Activated T-cell treated with anti-CD3 and anti-CD28 coated beads for 48 hours (primary cell): ENCODE measurements at places on chromosomes 11 and 22.
A peak's percentile ranks its signal among the peaks of the same experiment; 100 is the strongest.

- DNase-seq: no peak
These were observed 10.0 kb downstream of the STX3 start for GRCh38 chr11:59765068-59765735.

DNA sequence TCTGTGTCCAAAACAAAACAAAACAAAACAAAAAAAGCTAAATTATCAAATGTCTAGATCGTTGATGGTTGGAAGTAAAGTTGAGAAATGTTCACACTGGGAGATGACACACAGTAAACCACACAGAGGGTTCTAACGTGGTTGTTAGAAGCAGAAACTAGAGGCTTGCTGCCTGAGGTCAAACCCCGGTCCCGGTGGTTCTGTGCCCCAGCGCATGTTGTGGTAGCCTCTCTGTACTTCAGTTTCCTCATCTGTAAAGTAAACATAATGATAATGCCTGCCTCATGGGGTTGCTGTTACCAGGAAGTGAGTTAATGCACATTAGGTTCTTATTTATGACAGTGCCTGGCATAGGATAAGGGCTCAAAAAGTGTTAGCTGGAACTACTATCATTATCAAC lies 33.4 kb downstream of the PPARA start:
- DNase-seq: no peak

GRCh38 chr22:42169055-42169469 lies 38.5 kb upstream of the CYP2D6 start:
- DNase-seq: peak; percentile 48

GRCh38 chr22:23193882-23194281 lies 13.6 kb downstream of the BCR start:
- no peak for DNase-seq

DNA sequence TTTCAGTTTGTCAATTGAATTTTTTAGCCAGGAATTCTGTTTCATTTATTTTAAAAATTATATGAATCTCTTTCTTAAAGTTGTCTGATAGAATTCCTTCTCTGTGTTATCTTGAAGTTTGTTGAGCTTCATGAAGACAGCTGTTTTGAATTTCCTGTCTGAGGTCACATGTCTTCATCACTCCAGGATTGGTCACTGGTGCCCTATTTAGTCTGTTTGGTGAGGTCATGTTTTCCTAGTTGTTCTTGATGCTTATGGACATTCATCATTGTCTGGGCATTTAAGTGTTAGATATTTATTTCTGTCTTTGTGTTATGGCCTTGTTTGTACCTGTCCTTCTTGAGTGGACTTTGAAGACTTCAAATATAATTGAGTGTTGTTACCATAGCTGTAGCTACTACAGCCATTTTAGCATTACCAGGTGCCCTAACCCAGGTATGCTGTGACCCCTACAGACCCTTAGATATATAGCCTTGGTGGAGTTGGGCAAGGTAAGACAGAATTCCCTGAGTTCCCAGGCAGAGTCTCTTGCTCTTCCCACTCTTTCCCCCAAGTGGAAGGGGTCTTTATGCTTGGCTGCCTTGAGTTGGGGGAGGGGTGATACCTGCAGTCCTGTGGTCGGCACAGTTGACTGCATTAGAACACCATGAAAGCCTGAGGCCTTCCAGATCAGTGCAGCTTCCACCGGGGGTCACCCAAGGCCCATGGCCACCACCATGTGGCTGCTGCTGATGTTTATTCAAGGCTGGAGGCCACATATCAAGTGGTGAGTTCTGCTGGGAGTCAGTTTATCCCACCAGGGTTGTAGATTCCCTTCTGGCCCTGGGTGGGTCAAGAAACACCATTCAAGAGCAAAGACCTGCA lies 229.6 kb downstream of the DYNC2H1 start:
- DNase-seq: no peak

GRCh38 chr11:46490666-46491065 lies 99.1 kb upstream of the CHRM4 start:
- no peak for DNase-seq

DNA sequence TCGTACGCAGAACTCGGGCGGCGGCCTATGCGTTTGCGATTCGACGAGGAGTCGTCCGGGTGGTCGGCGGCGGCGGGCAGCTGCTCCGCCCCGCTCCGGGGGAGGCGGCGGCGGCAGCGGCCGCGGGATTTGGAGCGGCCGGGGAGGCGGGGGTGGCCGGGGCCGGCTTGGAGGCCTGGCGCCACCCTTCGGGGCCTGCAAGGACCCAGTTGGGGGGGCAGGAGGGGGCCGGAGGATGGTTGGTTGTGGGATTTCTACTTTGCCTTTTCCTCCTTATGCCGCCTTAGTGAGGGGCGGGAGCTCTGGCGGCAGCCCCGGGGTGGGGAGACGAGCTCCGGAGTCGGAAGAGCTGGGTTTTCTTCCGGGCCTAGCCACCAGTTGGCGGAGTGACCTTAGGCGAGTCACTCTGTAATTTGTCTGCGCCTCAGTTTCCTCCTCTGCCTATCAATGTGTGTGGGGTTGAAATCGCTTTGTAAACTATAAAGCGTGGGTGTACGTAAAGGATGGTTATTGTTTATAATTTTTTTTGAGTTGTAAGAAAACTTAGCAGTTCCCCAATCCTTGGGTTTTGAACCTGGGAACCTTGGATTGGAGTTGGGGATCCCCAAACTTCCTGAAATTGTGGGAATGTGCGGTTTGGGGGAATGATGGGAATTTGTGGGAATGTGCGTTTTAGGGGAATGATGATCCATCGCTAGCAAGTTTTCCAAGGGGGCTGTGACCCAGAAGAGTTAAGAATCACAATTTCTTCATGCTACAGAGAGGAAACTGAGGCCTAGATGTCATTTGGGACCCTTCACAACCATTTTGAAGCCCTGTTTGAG lies 679 bp downstream of the TUG1 start:
- no peak for DNase-seq

DNA sequence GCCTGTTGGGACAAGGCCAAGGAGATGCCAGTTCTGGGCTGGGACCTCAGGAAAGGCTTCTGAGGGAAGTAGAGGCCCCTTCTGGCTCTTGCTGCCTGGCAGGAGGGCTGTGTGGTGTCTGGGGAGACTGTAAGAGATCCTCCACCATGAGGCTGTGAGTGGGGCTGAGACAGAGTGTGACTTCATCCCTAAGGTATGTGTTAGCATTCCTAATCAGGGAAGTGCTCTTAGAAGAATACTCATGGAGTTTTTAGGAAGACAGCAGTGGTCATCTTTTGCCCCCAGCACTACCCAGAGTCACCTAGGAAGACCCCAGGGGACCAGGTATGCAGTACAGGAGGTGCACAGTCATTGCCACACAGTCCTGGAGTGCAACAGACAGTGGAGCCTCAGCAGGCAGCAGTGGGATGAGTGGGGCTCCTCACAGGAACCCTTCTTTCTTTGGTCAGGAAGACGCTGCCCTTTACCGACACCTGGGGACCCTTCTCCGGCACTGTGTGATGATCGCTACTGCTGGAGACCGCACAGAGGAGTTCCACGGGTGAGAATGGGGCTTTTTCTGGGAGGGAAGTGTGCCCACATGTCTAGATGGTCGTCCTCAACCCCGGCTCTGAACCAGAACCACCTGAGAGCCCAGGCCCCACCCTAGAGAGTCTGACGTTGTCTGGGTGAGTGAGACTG lies 2.8 kb downstream of the RIC8A start:
- DNase-seq: no peak

GRCh38 chr11:13763341-13763740 lies 94.9 kb downstream of the FAR1 start:
- no peak for DNase-seq

DNA sequence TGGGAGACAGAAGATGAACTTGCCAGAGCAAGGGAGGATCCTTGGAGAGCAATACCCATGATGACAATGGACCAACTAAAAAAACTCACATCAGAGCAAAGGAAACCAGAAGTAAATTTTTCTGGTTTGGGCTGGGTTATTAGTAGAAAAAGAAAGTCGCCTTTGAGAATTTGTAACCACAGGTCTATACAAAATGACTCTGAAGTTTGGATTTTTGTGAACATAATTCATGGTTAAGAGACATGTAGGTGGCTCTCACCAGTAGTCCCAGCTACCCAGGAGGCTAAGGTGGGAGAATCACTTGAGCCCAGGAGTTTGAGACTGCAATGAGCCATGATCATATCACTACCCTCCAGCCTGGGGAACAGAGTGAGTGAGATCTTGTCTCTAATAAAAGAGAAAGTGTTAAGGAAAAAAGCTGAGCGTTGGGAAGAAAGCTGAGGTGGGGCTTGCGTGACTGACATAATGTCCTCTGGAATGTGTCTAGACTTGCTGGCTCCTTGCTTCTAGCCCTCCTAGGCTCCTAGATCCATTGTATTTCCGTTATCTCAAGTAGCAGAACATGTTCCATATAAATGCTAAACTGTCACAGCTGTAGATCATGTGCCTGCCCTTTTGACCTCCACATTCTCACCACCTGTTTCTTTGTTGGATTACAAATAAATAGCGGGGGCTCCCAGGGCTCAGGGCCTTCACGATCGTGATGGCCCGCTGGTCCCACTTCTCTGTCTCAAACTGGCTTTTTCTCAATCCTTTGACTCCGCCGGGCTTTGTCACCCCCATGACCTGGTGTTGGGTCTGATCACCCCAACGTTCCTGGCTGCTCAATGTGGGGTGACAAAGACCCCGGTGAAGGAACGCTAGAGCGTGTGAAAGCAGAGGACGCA lies 56.2 kb upstream of the SC5D start:
- no peak for DNase-seq

DNA sequence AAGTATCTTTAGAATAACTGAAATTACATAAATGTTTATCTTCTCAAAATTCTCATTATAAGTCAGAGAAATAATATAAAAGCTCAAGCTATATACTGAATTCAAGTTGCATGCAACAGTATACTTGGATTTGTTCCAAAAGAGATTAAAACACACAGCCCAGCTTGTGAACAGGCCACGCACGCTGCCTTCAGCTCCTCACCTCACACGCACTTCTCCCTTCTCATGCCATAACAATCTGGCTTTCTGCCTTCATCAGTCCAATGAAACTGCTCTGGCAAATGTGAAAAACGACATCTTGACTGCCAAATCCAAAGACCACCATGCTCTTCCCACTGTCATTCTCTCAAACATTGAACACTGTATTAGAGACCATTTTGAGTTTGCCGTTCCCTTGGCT lies 22.1 kb downstream of the ATP6V1E1 start:
- DNase-seq: no peak

GRCh38 chr11:107988397-107989158 lies 20.1 kb upstream of the CUL5 start:
- DNase-seq: no peak

GRCh38 chr11:11401960-11402535 lies 49.0 kb upstream of the CSNK2A3 start:
- DNase-seq: no peak

DNA sequence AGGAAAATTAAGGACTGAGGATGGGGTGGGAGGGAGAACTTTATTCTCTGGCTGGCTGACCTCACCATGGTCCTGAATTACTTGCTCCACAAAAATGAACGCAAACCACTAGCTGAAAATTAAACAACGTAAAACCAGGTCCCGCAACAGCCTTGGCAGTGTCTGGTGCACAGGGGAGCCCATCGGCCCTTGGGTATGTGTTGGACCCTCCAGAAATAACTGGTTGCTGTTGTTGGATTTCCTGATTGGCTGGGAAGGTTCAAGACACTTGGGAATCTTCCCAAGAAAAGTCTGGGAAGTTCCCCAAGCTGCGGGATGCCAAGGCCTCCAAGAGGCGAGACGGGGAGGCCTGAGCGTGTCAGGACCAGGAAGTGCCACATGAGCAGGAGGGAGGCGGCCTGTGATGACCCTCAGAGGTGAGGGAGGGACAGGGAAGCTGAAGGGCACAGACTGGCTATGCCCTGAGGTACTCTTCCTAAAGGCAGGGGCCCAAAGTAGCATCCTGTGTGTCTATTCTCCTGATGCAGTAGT lies 10.4 kb upstream of the RASL10A start:
- DNase-seq: no peak

DNA sequence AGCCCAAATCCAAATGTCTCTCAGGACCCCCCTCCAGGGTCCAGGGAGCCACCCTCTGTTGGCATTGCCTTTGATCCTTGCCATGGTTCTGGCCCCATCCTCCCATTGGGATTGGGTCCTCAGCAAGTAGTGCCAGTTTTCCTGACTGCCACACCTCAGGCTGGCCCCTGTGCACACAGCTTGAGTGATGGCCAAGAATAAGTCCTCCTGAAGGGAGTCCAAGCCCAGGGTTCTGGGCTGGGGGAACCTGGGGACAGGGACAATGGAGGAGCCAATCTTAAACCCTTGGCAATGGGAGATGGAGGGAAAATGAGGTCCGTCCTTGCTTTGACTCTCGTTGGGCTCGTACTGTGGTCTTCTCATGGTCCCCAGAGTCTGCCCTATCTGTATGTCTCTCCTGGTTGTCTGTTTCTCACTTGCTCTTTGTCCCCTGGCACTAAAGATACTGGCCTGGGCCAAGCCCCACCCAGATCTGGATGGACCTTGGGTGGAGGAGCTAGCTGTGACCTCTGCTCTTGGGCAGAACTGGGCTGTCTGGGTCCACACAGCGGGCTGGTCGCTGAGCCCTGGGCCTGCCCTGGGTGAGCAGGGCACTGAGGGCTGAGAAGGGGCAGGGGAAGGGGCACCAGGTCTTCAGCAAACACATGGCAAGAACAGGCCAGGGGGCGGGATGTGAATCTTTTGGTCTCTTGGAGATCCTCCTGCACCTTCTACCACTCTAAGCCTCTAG lies 2.9 kb downstream of the SOX10 start:
- no peak for DNase-seq

DNA sequence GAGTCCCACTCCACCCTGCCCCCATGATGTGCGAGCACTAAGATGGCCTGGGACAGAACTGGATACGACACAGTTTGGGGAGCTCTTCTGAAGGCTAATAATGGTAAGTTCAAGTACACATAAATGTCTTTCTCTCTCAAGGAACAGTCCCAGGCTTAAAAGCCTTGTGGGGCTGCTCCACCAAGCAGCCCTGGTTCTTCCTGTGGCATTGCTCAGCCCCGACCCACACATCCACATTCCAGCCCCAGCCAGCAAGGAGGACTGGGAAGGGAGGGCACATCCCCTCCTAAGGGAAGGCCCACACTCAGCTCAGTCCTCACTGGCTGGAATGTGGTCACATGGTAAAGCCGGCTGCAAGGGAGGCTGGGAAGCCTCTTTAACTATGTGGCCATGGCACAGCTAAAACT lies 13.3 kb upstream of the MB start:
- no peak for DNase-seq

DNA sequence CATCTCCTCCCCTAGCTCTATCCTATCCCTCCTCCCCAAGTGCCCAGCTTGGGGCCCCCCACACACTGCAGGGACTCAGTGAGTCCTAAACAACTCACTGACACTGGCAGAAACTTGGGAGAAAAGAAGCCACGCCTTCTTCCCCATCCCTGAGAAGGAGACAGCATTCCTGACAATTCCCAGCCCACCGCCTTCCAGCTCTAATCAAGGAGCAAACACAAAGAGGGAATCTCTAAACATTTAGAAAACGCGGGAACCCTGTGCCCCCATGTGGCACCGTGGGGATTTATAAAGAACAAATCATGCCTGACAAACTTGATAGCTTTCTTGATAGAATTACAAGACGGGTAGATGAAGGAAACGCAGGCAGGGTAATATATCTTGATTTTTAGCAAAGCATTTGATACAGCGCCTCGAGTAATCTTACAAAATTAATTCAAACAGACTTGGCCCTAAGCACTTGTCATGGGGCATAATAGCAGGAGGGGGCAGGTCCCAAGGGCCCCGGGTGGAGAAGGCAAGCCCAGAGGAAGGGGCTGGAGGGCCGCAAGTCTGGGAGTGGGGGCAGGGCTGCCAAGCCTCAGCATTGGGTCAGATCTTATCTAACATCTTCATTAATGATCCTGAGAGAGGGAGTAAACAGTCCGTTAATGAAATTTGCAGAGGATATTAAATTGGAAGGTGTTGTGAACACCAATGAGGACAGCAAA lies 4.5 kb downstream of the CHST1 start:
- DNase-seq: no peak
